GM23248 (cell line): ENCODE measurements at places on chromosomes 2 and 18. TPM values are rescaled to one million over a fixed set of nuclear protein-coding genes. Genes with fewer than 3 reads are reported as not detected.

The DSG4 gene
- total RNA-seq: not detected in 2 replicates

The FLACC1 gene
- 0.38 and 2.3 TPM in 2 replicates for total RNA-seq

DNA sequence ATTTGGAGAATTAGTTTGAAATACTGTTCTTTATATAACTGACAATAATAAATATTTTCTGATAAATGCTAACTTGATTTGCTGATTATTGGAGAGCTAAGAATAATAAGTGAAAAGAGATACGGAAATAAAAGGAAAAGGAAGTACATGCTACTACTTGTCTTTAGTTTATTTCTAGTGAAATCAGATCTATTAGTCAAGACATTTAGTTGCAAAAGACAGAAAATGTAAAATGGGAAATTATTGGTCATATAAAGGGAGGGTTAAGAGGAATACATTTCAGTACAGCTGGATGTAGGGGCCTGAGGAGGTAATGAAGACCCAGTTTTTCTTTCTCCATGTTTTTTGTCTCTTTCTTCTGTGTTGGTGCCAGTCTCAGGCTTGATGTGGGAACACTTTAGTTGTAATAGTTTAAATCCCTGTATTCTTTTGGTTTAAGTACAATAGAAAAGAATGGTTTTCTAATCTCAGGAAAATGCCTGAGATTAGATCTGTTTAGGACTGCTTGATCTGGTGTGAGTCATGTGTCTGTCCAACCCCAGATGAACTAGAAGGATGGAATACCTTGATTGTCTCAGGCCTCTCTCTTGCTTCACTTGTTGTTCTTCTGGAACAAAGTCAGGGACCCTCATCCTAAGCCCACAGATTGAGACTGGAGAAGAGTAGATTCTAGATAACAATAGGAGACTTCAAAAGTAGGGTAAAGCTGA, 58.0 kb downstream of the PLCL1 start:
- no peaks in the 10 kb centered on the region for H3K36me3 ChIP-seq
- no peaks in the 10 kb centered on the region for H3K27me3 ChIP-seq
- no peak overlapping the region for H3K4me3 ChIP-seq
- H3K4me1 ChIP-seq: no peaks in the 10 kb centered on the region

DNA sequence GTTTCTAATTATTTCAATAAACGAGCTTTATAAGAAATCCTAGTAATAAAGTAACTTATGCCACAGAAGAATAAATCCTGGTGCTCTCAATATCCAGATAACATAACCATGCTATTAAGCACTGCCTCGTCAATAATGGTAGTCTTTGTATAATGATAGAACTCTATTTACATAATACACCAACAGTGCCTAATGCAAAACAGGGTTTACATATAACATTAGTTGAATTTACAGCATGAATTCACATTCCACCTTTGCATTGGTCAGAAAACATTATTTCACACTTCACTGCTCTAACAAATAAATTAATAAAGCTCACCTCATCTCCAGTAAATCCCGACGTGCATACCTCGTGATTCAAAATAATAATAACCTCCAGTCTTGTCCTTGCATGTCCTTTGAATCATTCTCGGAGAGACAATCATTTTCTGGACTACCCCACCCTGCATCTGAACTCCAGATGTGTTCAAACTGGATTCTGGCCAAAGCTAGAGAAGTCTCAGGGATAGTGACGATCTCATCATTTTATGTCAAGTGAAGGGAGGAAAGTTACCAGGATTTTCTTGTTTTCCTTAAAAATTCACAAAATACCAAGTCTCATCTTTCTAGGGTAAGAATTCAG, 189.2 kb downstream of the NCKAP5 start:
- no peaks in the 10 kb centered on the region for H3K27me3 ChIP-seq
- peak; percentile 73 for DNase-seq
- H3K27ac ChIP-seq: 0 out of 2 replicates have a peak overlapping the region, but pooled peaks have one; percentile 8
- H3K4me1 ChIP-seq: peaks cover 37% of the 10 kb centered on the region
- H3K4me3 ChIP-seq: no peak overlapping the region
